HT-29 (cell line): ENCODE measurements at places on chromosomes 13 and 19.

DNA sequence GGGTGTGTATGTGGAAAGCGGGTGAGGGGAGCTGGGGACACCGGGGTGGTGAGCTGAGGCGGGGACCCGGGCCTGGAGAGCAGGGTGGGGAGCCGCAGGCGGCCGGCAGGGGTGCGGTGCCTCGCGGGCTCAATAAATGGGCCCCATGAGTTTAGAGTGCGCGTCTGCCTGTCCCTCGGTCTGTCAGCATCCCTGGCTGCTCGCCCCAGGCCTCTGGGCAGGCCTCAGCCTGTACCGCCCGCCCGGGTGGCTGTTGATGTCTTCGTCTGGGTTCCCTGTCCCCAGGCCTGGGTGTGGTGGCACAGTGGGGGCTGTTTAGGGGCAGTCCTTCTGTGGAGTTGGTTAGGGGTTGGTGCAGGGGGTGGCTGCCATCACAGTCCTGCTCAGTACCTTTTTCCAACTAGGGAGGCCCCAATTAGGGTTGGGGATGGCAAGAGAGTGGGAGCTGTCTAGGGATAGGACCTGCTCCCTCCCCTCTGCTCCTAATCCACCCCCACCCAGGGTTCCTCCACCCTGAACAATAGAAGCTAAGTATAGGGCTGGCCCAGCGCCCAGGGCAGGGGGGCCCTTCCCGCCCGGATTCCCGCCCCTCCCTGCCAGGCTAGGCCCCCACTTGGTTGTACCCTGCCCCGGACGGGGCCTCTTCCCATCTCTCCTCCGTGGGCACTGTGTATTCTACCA, 12.2 kb downstream of the CIC start:
- DNase-seq = peak; percentile 41

DNA sequence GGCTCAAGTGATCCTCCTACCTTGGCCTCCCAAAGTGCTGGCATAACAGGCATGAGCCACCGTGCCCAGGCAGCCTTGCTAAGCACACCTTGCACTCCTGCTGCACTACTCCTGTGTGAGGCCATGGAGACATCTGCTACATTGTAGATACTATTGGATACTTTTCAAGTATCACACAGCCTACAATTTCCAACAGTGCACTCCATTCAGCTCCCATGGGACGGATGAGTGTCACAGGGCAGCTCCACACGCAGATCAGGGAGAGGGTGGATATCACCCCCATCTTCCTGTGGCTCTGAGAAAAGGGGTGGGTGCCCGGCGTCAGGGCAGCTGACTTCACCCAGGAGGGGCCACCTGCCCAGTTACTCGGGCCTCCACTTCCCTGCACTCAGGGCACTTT, 39.1 kb upstream of the CCNE1 start:
- no peak for DNase-seq

- no peak for DNase-seq
These were observed 41.4 kb downstream of the CEBPG start for GRCh38 chr19:33414667-33415605.

DNA sequence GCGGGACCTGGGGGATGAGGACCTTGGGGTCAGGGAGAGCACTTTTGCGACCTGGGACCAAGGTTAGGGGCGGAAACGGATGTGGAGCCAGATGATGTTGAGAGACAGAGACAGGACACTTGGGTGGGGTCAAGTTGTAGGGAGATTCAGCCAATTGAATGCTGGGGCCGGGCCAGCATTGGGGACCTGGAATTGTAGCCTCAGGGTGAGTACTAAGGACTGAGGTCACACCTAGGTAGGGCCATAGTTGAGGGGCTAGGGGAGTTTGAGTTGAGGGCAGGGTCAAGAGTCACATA, 1.2 kb downstream of the ALKBH7 start:
- no peak for DNase-seq

- DNase-seq = no peak
These were observed 149.2 kb upstream of the RNF113B start for GRCh38 chr13:98326291-98326690.

DNA sequence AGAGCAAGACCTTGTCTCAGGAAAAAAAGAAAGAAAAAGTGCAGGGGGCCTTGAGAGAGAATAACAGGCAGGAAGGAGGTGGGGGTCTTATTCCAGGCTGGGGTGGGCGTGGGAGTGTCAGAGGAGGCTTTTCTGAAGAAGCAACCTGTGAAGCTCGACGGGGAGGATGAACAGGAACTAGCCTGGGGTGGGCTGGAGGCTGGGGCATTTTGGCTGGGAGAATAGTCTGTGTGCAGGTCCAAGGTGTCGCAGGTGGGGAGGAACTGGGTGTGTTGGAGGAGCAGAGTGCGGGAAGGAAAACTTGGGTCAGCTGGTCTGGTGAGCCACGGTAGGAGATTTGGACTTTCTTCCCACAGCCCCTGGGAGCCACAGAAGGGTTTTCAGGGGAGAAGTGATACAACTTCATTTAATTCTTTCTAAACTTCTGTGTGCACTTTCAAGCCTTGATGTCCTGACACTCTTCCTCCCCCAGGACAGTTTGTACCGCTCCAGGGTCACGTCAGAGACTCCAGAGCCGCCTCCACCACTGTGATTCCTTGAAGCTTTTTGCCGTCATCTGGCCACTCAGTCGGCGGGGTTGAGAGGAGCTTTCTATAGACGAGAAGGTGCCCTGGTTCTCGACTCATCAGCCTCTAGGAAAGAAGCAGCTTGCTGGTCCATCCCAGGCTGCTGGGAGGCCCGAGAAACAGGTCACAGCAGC, 138.7 kb downstream of the SIPA1L3 start:
- no peak for DNase-seq

DNA sequence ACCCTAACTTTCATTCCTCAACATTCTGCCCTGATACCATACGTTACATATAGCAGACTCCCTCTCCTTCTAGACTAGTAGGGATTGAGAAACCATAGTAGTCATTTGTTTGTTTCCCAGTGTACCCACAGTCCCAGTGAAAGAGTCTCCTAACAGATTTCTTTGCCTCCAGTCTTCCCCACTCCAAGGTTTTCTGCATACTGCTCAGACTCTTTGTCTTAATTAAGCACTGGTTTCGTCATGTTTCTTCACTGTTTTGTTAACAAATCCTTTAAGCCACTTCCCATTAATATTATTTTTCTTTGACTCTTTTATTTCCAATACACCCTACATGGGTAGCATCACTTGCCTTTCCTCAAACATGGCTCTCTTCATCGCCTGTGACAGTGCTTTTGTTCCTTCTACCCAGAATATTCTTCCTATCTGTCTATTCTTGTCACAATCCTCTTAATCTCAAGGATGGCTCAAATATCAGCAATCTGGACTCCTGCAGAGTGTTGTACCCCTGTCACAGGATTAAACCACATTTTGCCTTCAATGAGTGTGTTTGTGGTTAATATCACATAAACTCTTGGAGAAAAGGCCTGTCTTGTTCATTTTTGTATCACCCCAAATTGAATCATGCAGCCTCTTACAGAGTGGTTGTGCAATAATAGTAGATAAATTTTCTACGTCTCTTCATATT, 92.7 kb upstream of the KLF12 start:
- no peak for DNase-seq

GRCh38 chr13:57624565-57625435, 6.7 kb upstream of the PCDH17 start:
- peak; percentile 91 for DNase-seq

- DNase-seq = no peak
These were observed 1469.5 kb downstream of the SLITRK1 start for GRCh38 chr13:82412749-82413148.

DNA sequence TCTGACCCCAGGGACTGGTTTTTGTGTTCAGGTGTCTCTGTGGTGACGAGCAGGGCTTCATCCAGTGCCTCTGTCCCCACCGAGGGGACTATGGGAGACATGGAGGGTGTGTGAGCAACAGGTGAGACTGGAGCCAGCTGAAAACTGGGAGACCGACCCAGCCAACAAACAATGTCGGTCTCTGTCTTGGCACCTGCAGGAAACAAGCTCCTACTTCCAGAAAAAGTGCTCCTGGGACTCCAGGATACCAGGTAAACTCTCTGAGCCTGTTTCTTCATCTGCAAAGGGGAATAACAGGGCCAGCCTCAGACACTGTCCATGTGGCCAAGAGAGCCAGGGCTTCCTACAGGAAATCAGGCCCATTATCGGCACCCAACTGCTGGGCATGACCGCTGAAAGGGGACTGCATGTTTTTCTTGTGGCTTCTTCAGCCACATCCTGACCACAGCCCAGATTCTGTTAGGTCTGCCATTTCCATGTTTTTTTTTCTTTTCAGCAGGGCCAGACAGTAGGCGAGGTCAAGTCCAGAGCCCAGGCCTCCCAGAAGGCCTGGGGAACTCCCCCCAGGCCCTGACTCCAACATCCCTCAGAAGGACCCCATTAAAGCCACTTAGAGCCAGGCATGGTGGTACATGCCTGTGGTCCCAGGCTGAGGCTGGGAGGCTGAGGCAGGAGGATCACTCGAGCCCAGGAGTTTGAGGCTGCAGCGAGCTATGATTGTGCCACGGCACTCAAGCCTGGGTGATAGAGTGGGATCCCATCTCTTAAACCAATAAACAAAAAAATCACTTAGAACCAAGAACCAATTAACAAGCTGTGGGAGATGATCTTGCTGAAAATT, 836 bp upstream of the BST2 start:
- no peak for DNase-seq

DNA sequence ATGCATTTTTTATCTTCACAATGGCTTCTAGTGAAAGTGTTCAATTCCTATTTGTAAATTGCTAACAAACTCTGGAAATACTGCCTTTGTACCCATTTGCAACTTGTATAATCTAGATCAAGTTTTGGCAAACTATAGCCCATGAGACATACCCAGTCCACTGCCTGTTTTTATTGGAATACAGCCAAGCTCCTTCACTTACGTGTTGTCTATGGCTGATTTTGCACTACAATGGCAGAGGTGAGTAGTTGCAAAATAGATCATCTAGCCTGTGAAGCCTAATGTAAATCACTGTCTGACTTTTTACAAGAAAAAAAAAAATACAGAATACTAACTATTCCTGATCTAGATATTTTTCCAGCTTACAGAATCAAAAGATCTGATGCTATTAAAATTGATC, 37.1 kb downstream of the DZIP1 start:
- peak; percentile 57 for DNase-seq

GRCh38 chr13:41621716-41622431, 164.5 kb downstream of the RGCC start:
- DNase-seq = no peak

- peak; percentile 77 for DNase-seq
These were observed 350.6 kb downstream of the LIG4 start for GRCh38 chr13:107864543-107865317.

DNA sequence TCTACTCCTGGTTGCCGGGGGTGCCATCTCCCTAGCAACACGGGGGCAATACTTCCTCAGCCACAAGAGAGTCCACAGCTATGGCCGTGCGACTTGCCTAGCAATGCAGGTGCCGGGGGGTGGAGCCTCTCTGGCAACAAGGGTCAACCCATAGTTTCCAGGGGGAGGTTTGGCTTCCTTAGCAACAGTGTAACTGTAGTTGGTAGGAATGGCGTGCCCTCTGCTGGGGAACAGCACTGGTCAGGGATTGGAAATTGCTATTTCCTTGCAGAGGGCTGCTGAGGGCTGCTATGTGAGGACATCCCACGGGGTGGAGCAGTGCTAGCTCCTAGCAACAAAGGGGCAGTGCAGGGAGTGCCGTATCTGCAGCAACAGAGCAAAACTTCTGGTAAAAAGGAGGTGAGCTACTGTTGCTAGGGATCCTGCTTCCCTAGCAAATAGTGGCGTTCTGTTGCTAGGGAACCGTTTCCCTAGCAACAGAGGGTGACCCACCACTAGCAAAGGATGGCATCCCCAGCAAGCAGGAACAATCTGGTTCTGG, 7.0 kb upstream of the TMC4 start:
- peak; percentile 99 for DNase-seq

GRCh38 chr13:20721454-20722357, 18.2 kb downstream of the IL17D start:
- no peak for DNase-seq

- DNase-seq = peak; percentile 84
These were observed 17.2 kb upstream of the ZBTB7A start for GRCh38 chr19:4083677-4084546.

DNA sequence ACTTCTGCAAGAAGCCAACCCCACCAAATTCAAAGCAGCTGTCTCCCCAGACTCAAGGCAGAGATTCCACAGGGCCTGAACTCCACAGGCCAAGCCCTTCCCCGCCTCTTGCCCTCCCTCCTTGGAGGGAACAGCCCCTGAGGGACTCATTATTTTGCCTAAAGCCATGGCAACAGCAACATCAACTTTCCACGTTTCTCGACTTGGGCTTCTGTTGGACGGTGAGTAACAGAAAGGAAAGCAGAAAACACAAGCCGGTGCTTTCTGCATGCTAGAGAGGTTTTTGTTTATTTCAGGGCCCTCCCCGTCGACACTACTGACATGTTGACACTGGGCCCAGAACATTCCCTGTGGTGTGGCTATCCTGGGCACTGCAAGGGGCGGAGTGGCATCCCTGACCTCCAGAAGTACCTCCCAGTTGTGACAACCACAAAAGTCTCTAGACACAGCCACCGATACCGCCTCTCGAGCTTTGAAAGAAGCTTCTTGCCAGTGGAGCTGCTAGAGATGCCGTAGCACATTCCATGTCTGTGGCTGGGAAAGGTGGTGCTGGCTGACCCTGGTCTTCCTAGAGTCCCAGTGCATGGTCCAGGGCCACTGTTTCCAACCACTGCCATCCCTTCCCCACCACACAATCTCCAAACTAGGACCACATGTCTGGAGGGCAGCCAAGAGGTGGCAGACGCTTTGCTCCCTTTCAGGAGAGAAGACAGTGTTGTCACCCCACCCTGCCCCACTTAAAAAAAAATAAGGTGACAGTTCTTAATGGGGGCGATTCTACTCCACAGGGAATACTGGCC, 12.8 kb downstream of the CAPS start:
- DNase-seq = no peak

- no peak for DNase-seq
These were observed 463.0 kb downstream of the TSHZ3 start for GRCh38 chr19:30886222-30886621.

DNA sequence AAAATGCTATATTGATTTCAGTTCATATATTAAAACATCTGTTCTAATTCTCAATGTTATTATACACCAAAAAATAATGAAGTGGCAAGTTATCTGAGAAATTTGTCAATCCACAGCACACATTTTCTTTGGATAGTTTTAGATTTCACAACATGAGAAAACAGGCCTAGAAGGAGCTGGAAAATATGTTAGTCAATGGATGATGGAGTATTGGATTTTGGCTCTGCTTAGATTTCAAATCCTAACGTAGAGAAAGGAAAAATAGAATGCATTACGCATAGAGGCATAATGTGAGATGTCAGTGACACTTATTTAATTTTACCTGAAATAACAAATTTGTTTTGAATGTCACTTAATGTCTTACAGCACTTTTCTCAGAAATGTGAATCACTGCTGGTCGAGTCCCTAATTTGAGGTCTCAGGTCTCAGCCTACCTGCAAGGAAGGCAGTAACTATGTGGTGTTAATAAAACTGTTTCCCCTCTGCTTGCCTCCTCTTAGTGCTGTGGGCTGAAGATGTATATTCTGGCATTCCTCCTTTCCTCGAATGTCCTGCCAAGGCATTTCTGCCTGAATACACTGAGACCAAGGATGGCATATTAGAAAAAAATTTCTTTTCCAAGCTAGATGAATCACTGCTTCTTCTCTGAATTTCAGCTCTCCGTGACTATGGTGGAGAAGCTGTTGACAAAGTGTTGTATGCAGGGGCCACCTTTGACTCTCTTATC, 232.4 kb downstream of the POSTN start:
- no peak for DNase-seq
